ENCODE measurements at places on chromosomes 2 and 18. TPM values are rescaled to one million over a fixed set of nuclear protein-coding genes. Genes with fewer than 3 reads are reported as not detected.

Gene WNT6
- total RNA-seq, result not detected

Gene CFAP210
- not detected for total RNA-seq

Gene C2orf78
- not detected for total RNA-seq

Gene CD8B2
- not detected for total RNA-seq

Gene G6PC2
- total RNA-seq, result not detected

Gene RUFY4
- not detected for total RNA-seq

Gene CDH2
- 33.7 TPM for total RNA-seq

Gene ADD2
- 0.37 TPM for total RNA-seq

Gene USP14
- total RNA-seq, result 13.4 TPM

Gene EDAR
- total RNA-seq, result not detected

Gene FAM161A
- total RNA-seq, result 1.9 TPM

Gene RNF152
- total RNA-seq, result 10.5 TPM

Gene ADRA2B
- 0.09 TPM for total RNA-seq

Gene FNDC4
- 11.9 TPM for total RNA-seq

Gene ACOXL
- total RNA-seq, result not detected

Gene NABP1
- total RNA-seq, result 56.1 TPM
